ENCODE measurements at places on chromosomes 16 and 17. TPM values are rescaled to one million over a fixed set of nuclear protein-coding genes. Genes with fewer than 3 reads are reported as not detected.

The ABCC11 gene
- 0.15 TPM for total RNA-seq

The ZFP1 gene
- 19.3 TPM for total RNA-seq

The PYY gene
- total RNA-seq: not detected

The PPL gene
- not detected for total RNA-seq

The CIBAR2 gene
- not detected for total RNA-seq

The LCAT gene
- 15.1 TPM for total RNA-seq

The G6PC1 gene
- total RNA-seq: not detected

The P2RX5 gene
- total RNA-seq: 15.4 TPM

The C17orf67 gene
- 2.3 TPM for total RNA-seq

The C16orf92 gene
- not detected for total RNA-seq

The RMI2 gene
- 43.1 TPM for total RNA-seq

The NSRP1 gene
- 26.2 TPM for total RNA-seq

The JPH3 gene
- total RNA-seq: not detected
